ENCODE measurements at places on chromosomes 11 and 22. TPM values are rescaled to one million over a fixed set of nuclear protein-coding genes. Genes with fewer than 3 reads are reported as not detected.

The OR8H1 gene
- not detected for total RNA-seq

The MFNG gene
- total RNA-seq: 2.7 TPM

The BID gene
- total RNA-seq: 53.3 TPM

The CALCB gene
- total RNA-seq: not detected

The GGTLC3 gene
- not detected for total RNA-seq

The TSGA10IP gene
- total RNA-seq: not detected

The POU2F3 gene
- total RNA-seq: not detected

The GVQW3 gene
- total RNA-seq: 1.4 TPM

The PNPLA3 gene
- total RNA-seq: 0.80 TPM

The SCGB1D2 gene
- not detected for total RNA-seq

The CLCF1 gene
- total RNA-seq: 46.1 TPM

The PLEKHA7 gene
- 17.8 TPM for total RNA-seq

The SLC37A4 gene
- 11.2 TPM for total RNA-seq

The JAML gene
- not detected for total RNA-seq
